Foreskin fibroblast (primary cell): ENCODE measurements at places on chromosomes 2 and 18.

GRCh38 chr2:19232312-19232711, 126.1 kb downstream of the OSR1 start:
- DNase-seq = no peak

DNA sequence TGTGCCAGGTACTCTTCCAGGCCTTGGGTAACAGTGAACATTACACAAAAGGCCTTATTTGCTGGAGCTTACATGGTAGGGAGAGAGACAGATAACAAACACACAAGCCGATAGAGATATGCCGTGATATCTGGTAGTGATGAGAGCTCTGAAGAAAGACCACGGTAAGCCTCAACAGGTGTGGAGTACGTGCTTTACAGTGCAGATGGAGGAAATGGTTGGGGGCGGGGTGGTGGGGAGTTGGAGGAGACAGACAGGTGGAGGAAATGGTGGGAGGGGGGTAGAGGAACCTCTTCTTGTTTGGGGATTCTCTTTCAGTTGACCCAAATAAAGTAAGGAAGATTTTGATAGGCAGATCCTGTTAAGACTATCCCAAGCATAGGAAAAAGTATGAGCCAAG, 141.1 kb upstream of the ALPP start:
- no peak for DNase-seq

GRCh38 chr2:66574701-66575624, 140.0 kb downstream of the MEIS1 start:
- DNase-seq = peak; percentile 82

GRCh38 chr18:2522112-2522511, 49.2 kb downstream of the METTL4 start:
- DNase-seq = no peak

- DNase-seq = peak; percentile 70
Observed at GRCh38 chr18:56168049-56168781, 470.2 kb downstream of the TXNL1 start.

GRCh38 chr2:231360401-231360800, 35.1 kb upstream of the B3GNT7 start:
- DNase-seq = no peak

- DNase-seq = peak; percentile 56
Observed at GRCh38 chr2:160408173-160408958, 85.2 kb downstream of the RBMS1 start.

- DNase-seq = no peak
Observed at GRCh38 chr2:236872981-236873380, 212.7 kb upstream of the COPS8 start.

- peak; percentile 85 for DNase-seq
Observed at GRCh38 chr2:157229572-157229971, 27.9 kb upstream of the GALNT5 start.

GRCh38 chr2:184875911-184876310, 277.6 kb downstream of the ZNF804A start:
- no peak for DNase-seq

GRCh38 chr2:127197475-127198385, 22.4 kb downstream of the CYP27C1 start:
- DNase-seq = peak; percentile 67

GRCh38 chr2:205739620-205740019, 57.3 kb downstream of the NRP2 start:
- no peak for DNase-seq

DNA sequence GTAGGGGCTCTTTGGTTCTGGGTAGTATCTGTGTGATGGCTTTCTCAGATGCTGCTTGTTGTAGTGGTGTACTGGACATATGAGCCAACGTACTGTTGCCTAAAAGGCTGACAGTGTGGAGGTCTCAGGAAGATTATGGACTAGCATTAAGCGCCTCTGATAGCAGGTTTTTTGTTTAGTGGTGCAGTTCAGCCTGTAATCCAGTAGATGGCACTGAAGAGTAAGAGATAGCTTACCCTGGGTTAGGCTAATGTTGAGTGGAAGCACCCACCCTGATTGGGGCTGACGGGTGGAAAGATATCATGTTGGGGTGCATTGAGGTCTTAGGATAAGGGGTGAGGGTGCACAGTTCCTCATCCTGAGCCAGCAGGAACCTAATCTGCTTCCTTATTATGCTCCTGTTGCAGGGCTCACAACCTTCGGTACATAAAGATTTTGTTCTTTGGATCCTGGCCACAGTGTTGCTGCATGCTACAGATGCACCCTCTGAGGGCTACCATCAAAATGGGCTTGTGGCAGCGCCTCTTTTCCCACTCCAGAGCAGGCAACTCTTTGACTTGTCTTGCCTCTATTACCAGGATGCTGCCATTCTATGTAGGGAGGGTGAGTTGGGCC, 79.6 kb downstream of the MSTN start:
- DNase-seq = peak; percentile 6

DNA sequence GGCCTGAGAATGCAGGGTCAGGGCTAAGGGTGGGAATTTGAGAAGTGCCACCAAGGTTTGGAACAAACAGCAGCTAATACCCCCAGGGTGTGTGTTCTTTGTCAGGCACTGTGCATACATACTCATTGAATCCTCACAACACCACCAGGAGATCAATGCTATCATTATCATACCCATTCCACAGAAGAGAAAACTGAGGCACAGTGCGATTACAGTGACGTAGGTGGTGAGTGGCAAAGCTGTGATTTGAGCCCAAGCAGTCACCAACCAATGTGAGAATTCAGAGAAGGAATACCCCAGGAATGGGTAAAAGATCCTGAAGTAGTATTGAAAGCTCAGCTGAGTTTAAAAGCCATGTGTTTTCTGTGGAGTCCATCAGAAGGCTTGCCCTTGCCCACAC, 281.6 kb upstream of the MGAT5 start:
- no peak for DNase-seq

DNA sequence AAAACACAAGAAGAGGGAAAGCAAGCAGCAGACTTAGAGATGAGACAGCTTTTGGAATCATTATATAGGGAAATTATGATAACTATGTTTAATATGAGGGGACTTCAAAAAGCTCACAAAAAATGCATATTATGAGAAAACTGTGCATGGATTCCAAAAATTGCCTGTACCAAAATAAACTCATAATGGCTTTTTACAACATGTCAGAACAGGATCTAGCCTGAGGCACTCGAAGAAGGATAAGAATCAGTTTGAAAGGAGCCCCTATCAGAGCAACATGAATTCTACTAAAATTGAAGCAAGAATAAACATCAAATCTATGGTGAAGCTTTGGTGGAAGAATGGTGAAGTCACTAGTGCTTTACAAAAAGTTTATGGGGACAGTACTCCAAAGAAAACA, 187.4 kb downstream of the RDH14 start:
- no peak for DNase-seq
